ENCODE measurements at places on chromosomes 12 and 14.

DNA sequence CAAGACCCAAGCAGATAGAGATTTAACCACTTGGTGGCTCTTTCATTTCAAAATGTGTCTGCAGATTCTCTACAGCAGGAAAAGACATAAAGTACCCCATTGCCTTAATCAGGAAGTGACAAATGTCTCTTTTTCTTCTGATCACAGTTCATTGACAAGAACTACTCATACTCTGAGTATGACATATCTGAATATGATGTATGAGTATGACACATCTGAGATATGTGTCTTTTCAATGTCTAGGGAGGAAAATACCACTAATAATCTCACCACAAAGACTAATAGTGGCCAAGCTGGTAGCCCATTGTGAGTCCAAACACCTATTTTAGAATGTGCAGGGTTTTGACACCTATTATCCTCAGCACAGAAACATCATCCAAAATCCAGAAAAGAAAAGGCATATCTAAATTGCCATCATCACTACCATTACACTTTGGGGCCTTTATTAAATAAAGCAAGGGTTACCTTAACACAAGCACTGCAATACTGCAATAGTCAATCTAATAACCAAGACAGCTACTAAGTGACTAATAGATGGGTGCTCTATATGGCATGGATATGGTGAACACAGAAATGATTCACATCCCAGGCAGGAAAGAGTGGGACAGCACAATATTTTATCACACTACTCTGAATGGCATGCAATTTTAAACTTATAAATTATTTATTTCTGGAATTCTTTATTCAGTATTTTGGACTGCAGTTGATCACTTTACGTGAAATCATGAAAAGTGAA, 243.7 kb upstream of the FAR2 start:
- DNase-seq, result no peak

DNA sequence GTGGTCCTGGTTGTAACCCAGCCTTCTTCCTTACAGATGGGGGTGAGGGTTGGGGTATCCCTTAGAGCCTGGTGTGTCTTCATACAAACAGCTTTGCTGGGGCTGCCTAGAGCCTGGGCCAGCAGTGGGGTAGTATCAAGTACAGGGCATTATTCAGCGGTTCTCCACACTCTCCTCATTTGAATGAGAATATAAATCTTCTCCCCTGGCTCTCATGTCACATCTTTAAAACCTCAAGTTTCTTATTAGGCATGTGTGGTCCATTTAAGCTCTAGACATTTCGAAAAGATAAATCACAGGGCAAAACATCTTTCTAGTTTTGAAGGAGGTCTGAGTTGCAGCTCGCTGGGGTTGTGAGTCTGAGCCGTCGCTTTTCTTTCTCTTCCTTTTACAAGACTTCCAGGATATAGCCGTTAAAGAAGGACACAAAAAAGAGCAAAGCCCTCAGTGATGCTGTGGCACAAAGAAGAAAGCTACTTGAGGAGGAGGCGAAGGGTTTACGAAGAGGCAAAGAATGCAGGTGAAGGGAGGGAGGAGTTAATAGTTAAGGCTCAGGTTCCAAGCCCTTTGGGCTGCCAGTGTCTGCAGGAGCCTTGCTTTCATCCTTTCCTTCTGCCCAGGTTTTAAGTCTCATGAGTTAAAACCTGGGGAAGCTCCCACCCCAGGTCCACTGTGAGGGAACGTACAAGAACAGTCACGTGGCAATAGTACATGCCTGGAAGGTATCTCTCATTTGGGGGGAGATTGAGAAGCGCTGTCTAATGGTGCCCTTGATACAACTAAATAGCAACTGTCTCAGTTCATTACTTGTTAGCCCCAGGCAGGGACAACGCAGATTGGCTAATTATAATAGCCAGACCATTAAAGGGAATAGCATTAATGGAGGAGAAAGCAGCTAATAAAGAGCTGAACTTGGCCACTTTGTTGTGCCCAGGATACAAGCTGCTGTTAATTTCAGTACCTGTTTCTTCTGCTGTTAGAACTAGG, 94.2 kb downstream of the ETV6 start:
- DNase-seq, result no peak

- no peak for DNase-seq
These were observed 66.7 kb downstream of the DHRS2 start for GRCh38 chr14:23702656-23703426.

DNA sequence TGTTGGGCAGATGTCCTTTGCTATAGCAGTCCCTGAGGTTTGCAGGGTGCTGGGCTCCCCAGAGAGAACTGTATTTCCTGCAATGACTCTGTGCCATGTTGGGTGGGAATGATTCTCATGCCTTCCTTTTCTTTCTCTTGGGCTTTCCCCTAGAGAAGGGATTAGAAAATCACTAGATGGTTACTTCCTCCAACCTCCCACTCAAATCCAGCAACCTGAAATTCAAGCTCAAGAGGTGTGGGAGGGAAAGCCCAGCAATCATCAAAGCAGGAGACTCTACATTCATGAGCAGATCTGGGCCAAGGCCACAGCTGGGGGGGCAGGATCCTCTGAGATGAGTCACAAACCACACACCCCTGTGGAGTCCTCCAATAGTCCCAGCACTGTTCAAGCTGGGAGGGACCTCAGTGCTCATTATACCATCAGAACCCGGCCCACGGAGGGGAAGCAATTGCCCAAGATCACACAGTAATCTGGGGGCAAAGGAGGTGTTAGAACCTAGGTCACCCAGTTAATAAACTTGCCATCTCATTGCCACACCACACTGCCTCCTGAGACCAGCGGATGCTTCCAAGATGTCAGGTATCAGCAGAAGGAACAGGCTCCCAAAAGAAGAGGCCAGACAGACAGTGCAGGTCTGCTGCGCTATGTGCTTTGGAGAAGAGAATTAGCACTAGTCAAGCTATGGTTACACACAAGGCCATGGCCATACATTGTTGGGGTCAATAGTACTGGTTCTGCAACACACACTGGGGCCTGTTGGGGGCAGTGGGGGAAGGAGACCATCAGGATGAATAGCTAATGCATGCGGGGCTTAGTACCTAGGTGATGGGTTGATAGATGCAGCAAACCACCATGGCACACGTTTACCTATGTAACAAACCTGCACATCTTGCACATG, 65.7 kb downstream of the TTC9 start:
- DNase-seq, result peak; percentile 55

GRCh38 chr12:93060666-93061472, 131.8 kb upstream of the EEA1 start:
- no peak for DNase-seq

DNA sequence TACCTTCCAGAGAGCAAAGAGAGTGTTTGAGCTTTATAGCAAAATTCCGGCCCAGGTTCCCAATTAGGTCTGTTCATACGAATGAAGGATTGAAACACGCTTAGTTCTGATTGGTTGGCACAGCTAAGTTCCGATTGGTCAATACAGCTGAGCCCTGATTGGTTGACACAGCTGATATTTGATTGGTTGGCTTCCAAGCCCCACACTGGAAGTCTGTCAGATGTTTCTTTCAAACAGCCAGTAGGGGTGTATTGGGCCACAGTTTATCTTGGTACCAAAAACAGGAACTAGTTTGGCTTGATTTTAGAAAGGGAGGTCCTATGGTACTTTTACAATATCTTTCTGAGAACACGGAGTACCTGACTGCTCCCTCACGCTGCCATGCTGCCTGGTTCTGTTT, 93.4 kb downstream of the CAND1 start:
- DNase-seq, result no peak

- DNase-seq, result no peak
These were observed 140.4 kb upstream of the FRMD6 start for GRCh38 chr14:51511265-51511664.

- no peak for DNase-seq
These were observed 16.2 kb downstream of the CLMN start for GRCh38 chr14:95303552-95303951.

DNA sequence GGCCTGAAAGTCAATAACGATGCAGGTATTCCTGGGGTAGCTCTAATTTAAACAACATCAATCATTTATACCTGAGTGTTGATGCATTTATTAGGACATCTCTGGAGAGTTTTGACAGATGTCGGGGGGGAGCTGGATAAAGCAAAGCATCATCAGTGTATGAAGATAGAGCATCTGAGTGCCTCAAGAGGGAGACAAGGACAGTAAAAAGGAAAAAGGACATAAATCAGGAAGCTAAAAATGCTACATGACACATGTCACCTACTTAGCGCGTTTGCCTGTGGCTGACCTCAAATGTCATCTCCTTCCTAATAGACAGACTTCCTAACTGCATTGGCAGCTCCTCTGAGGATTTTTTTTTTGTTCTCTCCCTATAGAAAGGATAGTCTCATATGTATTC, 259.5 kb upstream of the PKP2 start:
- DNase-seq, result no peak

- no peak for DNase-seq
These were observed 811.5 kb upstream of the SEL1L start for GRCh38 chr14:82345184-82345583.

- DNase-seq, result no peak
These were observed 95.0 kb downstream of the VEZT start for GRCh38 chr12:95312656-95313055.

- DNase-seq, result no peak
These were observed 8.0 kb downstream of the IL22 start for GRCh38 chr12:68245180-68246021.

GRCh38 chr12:51896236-51896635, 8.3 kb downstream of the ANKRD33 start:
- DNase-seq, result no peak

GRCh38 chr12:105927564-105927963, 211.2 kb downstream of the NUAK1 start:
- DNase-seq, result no peak

DNA sequence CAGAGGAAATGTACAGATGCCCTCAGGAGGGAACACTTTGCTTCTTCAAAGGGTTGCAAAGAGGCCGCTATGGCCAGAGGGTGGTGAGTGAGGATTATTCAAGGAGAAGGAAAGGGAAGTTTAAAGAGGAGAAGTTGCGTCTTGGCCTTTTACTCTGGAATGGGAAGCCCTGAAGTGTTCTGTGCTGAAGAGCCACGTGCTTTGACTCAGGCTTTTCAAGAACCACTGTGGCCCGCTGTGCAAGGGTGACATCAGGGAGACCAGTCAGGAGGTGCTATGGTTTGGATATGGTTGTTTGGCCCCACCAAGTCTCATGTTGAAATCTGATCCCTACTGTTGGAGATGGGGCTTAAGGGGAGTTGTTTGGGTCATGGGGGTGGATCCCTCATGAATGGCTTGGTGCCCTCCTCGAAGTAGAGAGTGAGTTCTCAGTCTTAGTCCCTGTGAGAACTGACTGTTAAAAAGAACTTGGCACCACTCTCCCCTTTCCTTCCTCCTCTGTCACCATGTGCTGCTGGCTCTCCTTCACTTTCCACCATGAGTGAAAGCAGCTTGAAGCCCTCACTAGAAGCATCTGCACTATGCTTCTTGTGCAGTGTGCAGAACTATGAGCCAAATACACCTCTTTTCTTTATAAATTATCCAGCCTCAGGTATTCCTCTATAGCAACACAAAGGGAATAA, 66.1 kb upstream of the DUSP6 start:
- no peak for DNase-seq

- DNase-seq, result no peak
These were observed 609.1 kb downstream of the SOX5 start for GRCh38 chr12:23340351-23340750.

DNA sequence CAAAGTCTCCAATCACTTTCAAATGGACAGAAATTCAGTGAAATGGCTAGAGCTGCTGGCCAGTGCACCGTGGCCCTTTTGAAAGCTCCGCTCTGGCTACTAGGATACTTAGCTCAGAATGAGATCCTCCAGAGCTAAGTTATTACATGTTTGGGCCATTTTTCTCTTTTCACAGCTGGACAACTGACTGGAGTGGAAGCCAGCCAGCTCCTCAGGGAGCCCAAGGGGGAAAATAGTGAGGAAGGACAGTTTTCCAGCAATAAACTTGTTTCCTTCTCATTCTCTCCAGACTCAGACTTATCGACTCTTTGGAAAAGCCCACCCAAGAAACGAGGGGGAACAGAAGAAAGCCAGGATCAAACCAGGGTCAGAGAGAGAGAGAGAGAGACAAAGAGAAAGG, 266.0 kb downstream of the KSR2 start:
- DNase-seq, result no peak
